ENCODE measurements at places on chromosomes 3 and 15.

- DNase-seq = peak; percentile 76
These were observed 1.2 kb downstream of the YEATS2 start for GRCh38 chr3:183698756-183699155.

DNA sequence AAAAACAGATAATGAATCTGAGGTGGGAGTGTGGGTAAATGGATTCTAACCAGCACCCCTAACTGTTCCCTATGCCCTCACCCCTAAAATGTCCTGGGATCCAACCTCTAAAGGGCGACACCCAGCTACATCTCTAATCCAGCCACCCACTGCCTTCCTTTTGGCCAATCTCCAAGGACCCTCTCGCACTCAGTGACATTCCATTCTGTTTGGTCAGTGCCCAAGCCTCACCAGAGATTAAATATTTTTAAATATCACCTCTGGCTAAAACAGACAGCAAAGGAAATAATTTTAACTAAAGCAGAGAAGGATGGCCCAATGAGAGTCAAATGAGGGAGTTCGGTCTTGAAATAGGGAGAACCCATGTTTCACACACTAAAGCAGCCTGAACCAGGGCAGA is 19.9 kb upstream of the SCN10A start:
- no peak for DNase-seq

DNA sequence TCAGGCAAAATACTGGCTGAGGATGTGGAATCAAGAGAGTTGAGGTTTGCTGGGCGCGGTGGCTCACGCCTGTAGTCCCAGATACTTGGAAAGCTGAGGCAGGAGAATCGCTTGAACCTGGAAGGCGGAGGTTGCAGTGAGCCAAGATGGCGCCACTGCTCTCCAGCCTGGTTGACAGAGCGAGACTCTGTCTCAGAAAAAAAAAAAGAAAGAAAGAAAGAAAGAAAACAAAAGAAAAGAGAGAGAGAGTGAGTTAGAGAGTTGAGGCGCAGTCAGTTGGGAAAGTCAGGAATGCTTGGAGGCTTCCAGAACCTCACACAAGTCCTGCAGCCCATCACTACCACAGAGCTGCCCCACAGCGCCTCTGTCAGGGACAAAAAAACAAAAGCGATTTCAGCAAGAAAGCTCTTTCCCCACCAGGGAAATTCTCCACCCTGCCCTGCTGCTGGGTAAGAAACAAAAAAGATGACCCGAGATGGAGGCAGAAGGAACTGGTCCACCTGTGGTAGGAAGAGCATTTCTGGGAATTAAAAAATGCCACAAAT is 13.8 kb downstream of the HDC start:
- DNase-seq = no peak

DNA sequence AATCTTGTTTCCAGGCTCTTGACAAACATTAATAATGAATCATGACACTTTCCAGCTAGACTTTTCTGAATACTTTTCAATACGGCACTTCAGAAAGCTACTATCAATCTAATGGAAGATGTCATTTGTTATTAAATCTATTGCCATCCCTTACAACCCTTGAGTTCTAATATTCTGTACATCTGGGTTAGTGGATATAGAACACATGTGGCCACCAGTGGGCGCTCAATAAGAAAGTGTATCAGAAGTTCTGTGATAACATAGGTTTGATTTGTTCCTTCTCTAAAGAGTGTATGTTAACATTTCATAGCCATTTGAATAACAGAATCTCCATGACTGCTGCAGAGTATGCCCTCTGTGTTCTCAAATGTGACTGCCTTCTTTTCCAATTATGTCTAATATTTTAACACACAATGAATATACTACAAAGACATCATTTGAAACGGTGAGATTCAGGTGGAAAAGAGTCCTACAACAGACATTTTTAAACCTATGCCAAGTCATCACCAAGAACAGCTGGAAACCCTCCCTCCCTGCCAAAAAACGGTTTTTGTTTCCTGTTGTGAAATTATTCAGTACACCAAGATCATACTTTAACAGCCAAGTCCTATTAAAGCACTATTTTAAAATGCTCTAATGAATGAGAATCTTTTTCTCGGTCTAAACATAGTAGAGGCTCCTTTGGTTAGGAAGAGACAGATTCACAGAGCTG is 22.2 kb downstream of the ALDH1A2 start:
- peak; percentile 37 for DNase-seq

DNA sequence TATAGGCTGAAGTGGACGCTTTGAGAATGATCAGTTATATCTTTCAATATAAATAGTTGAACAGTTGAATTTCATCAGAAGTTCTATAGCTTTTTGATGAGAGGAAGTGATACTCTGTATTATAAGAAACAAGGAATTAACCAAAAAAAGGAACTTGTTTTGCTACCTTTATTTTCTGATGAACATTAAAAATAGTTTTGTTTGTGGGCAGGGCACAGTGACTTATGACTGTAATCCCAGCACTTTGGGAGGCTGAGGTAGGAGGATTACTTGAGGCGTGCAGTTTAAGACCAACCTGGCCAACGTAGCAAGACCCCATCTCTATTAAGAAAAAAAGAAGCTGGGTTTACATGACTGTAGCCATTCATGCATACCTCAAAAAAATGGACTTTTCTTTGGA is 16.7 kb downstream of the BLOC1S6 start:
- no peak for DNase-seq

- DNase-seq = no peak
These were observed 716.8 kb upstream of the BCHE start for GRCh38 chr3:166554023-166554422.

GRCh38 chr15:58650102-58650501 is 99.4 kb downstream of the ADAM10 start:
- DNase-seq = no peak

DNA sequence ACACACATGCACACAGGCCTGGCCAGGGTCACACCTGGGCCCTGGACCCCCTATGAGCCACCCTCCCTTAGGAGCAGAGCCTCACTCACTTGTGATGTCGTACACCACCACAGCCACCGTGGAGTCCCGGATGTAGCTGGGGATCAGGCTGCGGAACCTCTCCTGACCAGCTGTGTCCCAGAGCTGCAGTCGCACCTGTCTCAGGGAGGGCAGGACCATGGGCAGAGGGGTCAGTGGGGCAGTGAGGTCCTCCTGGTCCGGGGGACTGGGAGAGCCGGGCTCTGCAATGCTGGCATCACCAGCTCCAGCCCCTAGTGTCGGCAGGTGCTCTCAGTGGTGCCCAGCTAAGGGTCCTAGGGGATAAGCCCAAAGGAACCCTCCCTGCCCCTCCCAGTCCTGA is 35.6 kb downstream of the SRPRB start:
- no peak for DNase-seq

DNA sequence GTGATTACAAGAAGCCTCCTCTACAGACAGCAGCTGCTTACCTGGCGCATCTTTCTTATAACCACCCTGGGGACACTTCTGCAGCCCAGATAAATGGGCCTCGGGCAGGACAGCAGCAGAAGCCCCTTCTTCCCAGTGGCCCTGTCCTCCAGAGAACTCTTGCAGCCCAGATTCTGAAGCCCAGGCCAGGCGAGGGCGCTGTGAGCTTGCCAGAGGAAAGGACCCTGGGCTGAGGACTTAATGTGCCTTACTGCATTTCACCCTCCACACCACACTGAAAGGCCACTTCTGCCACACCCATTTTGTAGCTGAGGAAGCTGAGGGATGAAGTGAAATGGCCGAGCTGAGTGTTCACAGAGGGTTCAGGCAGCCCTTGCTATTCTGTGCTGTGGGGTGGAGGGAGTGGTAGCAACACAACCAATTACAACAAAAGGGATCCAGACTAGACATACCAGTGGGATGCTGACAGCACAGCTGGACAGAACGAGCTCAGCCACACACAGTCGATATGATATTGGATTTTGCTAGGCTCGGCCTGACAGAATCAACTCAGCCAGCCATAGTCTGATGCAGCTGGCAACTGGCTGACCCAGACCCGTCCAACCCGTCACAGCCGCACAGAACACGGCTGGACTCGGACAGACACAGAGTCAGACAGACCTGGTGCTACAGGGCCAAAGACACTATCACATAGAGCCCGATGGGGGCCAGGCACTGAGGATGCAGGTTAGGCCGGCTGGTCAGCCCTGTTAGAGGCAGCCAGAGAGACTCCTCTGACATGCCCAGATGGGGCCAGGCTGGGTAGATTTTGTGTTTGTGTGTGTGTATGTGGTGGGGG is 7.3 kb downstream of the ACOX2 start:
- DNase-seq = no peak

DNA sequence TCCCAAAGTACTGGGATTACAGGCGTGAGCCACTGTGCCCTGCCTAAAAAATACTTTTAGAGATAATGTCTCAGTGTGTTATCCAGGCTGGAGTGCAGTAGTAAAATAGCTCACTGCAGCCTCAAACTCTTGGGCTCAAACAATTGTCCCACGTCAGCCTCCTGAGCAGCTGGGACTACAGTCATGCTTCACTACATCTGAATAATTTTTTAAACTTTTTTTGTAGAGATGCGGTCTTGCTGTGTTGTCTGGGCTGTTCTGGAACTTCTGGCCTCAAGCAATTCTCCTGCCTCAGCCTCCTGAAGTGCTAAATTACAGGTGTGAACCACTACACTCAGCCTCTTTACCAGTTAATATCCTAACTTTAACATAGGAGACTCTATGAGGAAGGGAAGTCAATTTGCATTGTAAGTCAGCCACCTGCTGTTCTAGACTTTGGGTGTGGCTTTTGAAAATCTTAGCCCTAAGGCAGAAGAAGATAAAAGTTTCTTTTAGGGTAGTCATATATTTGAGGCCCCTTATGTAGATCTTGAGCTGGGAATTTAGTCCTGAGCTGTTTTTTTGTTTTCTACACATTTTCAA is 78.2 kb upstream of the RASGRP1 start:
- DNase-seq = no peak

DNA sequence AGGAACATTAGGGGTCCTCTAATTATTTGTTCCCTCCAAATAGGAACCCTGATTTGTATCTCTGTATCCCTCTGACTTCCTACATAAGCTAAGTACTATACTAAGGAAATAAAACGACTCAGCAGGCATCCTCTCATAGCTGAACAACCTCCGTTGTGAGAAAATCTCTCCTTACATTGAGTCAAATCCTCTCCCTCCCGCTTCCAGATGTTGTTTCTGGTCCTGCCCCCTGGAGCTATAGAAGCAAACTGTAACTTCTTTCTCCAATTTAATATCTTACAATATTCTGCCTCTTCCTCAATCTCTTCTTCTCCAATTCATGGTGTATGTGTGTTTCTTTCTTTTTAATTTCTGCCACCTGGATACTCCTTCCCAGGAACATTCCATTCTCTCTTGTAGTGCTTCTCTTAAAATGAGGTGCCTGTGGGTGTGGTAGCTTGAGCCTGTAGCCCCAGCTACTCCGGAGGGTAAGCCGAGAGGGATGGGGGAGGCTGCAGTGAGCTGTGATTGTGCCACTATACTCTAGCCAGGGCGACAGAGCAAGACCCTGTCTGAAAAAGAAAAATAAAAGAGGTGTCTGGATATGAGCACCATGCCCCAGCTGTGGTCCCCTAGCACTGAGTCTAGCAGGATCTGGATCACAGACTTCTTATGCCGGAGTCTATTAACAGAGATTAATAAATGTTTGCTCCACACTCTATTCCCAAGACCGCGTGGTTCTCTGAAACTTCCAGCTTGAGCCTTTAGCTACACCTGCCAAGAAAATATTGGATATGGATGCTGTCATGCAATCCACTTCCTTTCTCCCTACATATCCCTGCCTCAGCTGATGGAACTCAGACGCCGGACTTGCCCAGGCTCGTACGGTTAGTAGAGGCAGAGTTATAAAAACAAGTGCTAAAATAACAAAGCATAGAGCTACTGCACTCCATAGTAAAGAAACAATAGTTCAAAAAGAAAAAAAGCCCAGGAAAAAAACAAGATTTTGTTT is 42.9 kb upstream of the NEO1 start:
- DNase-seq = no peak

- no peak for DNase-seq
These were observed 141.2 kb upstream of the LINGO1 start for GRCh38 chr15:77773903-77774302.

GRCh38 chr3:34807611-34808010 is 831.7 kb upstream of the ARPP21 start:
- no peak for DNase-seq

GRCh38 chr3:14630404-14631100 is 21.0 kb upstream of the CCDC174 start:
- no peak for DNase-seq

DNA sequence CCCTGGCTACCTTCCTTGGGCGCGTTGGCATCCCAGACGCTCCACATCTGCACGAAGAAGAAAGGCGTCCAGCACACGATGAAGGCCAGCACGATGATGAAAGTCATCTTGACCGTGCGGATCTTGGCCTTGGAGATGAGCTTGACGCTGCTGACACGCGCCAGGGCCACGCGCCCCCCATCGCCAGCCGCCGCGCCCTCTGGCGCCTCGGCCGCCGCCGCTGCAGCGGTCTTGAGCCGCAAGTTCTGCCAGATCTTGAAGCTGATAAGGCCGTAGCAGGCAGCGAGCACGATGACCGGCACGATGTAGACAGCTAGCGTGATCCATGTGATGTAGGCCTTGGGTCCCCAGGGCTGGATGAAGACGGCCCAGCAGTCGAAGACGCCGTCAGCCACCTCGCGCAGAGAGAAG is 2.2 kb downstream of the OXTR start:
- no peak for DNase-seq

DNA sequence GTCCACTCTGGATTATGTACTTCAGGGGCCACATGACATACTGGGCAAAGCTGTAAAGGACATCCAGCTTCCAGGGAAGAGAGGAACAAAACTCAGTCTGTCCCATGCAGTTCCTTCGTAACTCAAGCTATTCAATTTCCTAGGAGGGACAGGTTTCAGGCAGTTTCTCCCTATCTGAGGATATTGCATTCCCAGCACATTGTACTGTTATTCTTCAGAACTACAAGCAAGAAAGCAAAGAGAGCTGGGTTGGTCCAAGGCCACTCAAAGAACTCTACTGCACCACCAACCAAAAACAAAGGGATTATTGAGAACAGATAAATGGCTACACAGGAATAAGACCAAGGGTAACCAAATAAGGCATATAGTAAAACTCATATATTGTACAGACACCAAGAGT is 117.6 kb upstream of the ARL6 start:
- no peak for DNase-seq

GRCh38 chr15:29688506-29689286 is 133.6 kb downstream of the TJP1 start:
- DNase-seq = no peak

- DNase-seq = no peak
These were observed 53.9 kb downstream of the RLBP1 start for GRCh38 chr15:89167267-89168176.

DNA sequence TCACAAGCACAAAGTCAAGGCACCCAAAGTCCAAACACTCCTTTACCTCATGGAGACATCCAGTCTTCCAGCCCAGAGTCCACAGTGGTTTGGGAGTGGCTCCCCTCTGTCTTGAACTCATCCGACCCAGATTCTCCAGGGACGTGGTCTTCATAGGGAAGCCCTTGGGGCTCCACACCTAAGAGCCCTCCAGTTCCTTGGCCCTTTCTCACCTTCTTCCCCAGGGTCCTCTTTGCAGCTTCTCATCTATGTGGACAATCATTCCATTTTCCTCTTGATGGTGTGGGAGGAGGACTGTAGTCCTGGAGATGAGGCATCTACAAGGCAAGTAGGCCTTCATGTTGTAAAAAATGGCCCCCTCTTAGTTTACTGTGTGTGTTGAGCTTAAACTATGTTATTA is 87.3 kb upstream of the RNF7 start:
- no peak for DNase-seq
